ENCODE measurements at places on chromosomes 6 and 20.

DNA sequence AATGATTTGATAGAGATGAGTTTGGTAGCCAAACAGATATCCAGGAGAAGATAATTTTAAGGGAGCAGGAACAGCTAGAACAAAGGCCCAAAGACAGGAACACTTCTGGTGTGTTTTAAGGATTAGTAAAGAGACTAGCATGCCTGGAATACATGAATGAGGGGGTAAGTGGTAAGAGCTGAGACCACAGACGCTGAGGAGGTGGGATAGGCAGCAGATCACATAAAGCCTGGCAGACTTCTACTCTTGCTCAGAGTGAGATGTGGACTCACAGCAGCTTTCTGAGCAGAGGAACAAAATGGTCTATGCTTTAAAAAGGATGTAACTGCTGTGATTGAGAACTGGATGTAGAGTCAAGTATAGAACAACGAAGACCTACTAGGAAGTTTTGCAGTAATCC is 100.1 kb downstream of the EPHA7 start:
- DNase-seq: no peak

DNA sequence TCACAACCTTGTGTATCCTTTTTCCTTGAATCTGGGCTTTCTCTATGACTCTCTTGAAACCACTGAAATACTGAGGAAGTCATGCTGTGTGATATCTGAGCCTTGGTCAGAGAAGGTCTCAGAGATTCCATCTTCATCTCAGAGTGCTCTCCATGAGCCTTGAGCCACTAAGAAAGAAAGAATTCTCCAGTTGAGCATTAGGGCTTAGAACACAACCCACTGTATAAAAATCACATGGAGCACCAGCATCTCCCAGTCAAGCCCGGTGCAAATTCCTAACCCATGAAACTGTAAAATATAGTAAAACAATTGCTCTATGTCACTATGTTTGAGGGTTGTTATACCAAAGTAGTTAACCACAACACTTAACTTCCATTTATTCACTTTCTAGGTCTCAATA is 181.4 kb downstream of the MOXD1 start:
- no peak for DNase-seq

- DNase-seq: no peak
Measured at GRCh38 chr20:51620432-51620831, 77.9 kb upstream of the NFATC2 start.

GRCh38 chr6:94254689-94255088 is 835.3 kb upstream of the EPHA7 start:
- no peak for DNase-seq

DNA sequence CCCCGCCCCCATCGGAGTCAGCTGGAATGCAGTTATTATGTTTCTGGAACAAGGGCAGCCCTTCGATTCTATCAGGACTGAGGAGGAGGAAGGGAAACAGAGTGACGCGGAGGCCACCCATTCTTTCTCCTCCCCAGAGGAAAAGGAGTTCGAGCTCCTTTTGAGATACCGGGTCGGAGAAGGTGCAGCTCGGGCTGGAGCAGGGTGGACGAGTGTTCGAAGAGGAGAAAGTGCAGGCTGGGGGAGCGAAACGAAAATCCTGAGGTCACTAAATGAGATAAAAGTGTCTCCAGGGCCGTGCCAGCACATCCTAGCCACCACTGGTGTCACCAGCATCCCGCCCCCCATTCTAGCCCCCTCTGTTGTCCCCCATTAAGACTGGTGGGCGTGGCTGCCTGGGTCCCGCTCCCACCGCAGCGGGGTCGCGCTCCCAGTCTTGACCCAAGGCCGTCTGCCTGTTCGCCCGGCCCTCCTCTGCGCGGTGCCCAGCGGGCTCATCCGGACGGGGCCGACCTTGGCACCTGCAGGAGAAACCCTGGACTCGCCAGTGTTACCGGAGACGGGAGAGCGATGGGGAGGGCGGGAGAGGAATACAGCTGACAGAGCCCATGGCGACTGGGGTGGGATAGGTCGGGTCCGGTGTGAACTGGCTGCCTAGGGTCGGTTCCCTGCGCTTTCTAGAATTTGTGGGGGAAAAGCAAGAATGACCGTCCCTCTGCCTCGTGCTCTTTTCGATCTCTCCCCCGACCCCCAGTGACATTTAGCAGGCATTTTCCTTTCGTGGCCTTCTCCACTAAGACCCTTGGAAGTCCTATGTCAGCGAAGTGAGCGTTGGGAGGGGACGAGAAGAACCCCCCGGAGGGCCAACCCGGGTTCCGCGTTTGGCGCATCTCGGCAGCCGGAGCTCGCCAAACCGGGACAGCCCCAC is 16.2 kb downstream of the FOXA2 start:
- no peak for DNase-seq

GRCh38 chr6:148471624-148472159 is 129.1 kb downstream of the SASH1 start:
- no peak for DNase-seq

DNA sequence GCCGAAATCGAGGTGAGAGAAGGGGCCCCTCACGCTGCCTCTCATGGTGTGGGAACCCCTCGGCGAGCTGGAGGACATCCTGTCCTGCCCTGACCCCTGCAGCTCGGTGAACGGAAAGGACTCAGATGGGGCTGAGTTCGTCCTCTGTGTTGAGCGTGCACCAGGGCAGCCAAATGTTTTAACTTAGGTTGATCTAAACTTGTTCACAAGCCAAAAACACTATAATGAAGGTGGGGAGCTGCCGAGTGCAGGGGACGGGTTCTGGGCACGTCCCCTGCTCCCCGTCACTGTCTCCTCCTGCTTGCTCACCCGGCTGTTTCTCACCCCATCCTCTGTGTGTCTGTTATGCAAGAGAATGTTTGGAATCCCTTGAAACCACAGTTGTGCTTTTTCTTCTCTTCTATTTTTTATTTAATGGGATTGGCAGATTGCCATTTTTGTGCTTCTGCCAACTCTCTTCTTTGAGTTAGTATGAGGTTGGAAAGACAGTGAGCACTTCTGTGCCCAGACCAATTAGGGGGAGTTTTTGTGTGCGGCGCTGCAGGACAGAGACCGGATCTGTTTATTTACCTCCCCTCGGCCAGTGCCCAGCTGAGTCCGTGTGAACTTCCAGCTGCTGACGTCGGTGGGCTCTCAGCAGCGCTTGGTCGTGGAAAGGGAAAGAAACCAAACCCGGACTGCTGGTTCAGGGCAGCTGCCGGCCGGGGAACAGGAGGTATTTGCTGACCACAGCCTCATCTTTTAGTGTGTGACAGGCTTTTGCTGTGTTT is 158.1 kb downstream of the DTNBP1 start:
- peak; percentile 57 for DNase-seq

DNA sequence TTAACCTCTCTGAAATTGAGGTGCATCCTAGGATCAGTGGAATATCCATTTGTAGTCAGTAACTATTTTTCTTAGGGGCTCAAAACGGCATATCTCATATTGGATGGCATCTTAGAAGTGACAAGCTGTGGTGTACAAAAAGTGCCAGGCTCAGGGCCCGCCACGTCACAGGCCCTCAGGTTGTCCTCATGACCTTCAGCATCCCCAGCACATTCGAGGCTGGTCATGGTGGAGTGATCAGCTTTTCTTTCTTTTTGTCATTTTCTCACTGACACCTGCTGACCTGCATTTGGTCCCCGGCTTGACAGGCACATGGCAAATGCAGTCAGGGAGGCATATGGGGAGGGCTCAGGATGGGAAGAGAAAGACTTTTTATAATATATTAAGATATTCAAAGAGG is 7.1 kb upstream of the E2F1 start:
- DNase-seq: no peak

DNA sequence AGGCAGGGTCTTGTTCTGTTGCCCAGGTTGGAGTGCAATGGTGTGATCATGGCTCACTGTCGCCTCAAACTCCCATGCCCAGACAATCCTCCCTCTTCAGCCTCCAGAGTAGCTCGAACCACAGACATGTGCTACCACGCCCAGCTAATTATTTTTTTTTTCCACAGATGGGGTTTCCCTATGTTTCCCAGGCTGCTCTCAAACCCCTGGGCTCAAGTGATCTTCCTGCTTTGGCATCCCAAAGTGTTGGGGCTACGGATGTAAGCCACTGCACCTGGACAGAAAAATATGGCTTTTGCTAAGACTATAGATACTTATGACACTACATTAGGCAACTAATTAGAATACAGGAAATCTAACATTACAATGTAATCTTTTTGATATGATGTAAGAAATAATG is 17.9 kb downstream of the RNF24 start:
- no peak for DNase-seq

DNA sequence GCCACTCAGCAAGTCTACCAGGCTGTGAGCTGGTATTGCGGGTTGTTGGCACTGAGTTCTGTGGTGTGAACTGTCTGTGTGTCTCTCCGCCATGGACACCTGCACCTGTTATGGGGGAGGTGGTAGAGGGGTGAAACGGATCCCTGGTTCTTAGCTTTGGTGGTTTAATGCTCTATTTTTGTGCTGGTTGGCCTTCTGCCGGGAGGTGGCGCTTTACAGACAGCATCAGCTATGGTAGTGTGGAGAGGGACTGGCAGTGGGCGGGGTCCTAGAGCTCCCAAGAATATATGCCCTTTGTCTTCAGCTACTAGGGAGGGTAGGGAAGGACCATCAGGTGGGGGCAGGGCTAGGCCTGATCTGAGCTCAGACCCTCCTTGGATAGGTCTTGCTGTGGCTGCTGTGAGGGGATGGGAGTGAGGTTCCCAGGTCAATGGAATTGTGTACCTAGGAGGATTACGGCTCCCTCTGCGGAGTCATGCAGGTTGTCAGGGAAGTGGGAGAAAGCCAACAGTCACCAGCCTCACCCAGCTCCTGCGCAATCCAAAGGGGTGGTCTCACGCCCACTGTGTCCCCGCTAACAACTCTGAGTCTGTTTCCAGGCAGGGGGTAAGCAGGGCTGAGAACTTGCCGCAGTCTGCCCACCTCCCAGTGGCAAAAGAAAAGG is 154.3 kb downstream of the CCDC170 start:
- DNase-seq: no peak

- no peak for DNase-seq
Measured at GRCh38 chr6:108616544-108616943, 55.8 kb downstream of the FOXO3 start.

DNA sequence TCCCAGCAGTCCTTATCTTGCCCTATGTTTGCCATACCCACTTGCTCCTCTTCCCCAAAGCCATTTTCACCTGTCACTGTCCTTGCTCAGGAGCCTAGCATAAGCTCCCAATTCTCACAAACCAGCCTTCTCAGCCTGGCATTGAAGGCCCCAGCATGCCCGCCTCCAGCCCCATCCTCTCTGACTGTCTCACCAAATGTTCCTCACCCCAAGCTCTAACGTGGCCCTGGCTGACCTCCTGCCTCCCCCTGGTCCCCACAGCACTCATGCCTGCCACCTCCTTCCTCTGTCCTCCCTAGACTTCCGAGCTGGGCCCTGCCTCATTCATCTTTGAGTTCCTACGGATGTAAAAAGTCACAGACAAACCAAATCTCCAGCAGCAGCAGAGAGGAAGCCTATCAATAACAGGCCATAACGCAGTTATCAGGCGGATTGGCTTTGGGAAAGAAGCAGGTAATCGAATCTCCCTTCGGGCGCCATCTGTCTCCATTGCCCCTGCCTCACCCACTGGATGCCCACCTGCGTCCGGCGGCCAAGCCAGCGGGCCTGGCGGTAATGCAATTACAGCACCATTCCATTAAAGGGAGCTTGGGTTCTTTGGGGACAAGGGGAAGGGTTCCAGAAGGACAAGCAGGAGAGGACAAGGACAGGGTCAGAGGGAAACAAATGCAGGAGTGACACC is 104.4 kb downstream of the MRPL14 start:
- DNase-seq: peak; percentile 45

GRCh38 chr6:28807682-28808280 is 116.0 kb downstream of the TRIM27 start:
- no peak for DNase-seq

DNA sequence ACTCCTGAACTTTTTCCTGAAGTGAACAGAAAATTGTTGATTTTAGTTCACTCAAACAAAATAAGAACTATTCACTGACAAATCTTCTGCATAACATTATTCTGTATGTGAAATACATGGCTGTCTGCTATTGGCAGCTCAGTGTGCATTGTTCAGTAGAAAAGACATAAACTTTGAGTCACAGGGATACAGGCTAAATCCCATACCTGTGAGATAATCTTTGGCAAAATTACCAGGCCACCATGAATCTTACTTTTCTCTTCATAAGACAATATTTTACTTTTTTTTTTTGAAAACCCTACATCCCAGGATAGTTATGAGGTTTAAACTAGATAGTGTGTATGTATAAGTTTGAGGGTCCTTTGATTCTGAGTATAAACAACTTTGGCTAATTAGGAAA is 224.8 kb downstream of the GRM1 start:
- DNase-seq: no peak

DNA sequence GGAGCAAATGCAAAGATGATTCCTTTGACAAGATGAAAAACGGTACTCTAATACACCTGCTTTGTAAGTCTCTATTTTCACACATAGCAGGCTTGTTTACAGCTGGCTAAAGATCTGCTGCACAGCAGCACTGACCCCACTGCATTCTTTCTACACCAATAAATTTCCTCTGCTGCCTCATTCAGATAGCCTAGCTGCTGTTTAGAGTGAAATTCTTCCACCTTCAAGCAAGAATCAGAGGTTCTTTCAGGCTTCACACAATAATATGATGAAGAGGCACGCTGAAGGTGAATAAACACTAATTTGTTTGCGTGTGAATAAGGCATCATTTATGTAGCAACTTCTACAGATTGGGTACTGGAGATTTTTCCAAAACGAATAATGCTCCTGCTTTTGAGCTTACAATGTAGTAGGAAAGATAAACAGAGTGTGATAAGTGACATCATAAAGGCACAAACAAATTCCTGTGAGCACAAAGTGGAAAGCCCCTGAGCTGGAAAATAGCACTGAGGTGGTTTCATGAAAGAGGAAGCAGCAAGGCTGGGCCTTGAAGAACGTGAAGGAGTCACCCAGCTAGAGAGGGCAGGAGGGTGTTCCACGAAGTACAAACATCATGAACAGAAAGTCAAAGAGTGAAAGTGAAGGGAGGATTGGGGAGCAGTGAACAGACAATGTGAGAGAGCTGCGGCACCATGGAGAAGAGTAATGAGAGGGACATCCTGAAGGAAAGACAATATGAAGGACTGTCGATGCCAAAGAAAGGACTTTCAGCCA is 543.4 kb downstream of the CD83 start:
- DNase-seq: peak; percentile 70

GRCh38 chr20:33753143-33753542 is 21.3 kb downstream of the ZNF341 start:
- DNase-seq: no peak

DNA sequence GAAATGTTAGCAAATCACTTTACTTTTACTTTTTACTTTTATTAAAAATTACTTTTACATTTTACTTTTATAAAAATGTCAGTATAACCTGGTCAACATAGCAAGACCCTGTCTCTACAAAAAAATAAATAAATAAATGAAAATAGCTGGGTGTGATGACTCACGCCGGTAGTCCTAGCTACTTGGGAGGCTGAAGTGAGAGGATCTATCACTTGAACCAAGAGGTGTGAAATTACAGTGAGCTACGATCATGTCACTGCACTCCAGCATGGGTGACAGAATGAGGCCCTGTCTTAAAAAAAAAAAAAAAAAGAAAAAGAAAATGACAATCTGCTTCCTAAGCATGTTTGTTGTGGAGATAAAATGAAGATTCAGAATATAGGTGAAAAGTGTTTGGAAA is 31.0 kb upstream of the FBXO30 start:
- no peak for DNase-seq
